Pancreas (tissue), 10 donors: ENCODE measurements at places on chromosomes 16 and 17. TPM values are rescaled to one million over a fixed set of nuclear protein-coding genes. Genes with fewer than 3 reads are reported as not detected.

The DNAH17 gene
- not detected for total RNA-seq

The KRT23 gene
- 17.7 TPM for total RNA-seq

The MARCHF10 gene
- 0.41 TPM for total RNA-seq

The CDRT15 gene
- total RNA-seq, result not detected

GRCh38 chr16:3655030-3655395, 522 bp downstream of the DNASE1 start:
- no peak for DNase-seq

GRCh38 chr16:52353249-52353648, 193.7 kb downstream of the TOX3 start:
- DNase-seq, result no peak

GRCh38 chr17:81395600-81396277, 482 bp downstream of the BAHCC1 start:
- no peak for DNase-seq

DNA sequence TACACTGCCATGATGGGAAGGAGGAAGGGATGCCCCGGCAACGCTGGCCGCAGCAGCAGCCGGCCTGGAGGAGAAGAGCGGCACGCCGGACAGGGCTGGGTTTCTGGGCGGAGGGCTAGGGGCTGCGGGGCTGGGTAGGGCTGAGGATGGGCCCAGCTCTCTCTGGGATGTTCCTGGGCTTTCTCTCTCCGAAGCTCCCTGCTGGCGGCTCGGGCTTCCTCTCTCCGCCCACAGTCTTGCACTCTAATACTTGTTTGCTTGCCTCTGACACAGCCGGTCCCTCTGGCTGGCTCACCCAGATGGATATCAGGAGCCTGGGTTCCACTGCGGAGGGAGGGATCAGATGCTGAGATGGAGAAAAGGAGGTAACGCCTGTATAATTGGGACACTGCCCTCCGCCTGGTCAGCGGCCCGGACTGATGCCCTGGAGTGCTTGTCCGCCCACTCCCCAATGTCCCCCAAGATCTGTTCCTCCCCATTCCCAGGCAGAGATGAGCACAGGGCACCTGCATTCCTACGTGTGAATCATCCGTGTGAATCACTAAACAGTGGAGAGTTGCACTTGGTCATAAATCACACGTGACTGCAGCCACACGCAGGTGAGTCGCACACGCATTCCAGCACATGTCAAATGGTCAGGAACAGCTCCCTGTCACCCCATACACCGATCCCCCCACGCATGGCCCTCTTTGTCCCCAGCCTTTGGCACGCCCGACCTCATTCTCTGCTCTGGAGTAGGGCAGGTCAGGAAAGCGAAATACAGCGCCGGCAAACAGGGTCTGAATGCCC, at the start of gene ALOXE3:
Gene ALOXE3, minus strand, starts transcription at position 535 of the 789 bp plus-strand sequence. Its CDS starts 524 bp downstream, at position 11.
- DNase-seq, result peak; percentile 76

- peak; percentile 83 for DNase-seq
These were observed 72.0 kb upstream of the KSR1 start for GRCh38 chr17:27384261-27384701.

DNA sequence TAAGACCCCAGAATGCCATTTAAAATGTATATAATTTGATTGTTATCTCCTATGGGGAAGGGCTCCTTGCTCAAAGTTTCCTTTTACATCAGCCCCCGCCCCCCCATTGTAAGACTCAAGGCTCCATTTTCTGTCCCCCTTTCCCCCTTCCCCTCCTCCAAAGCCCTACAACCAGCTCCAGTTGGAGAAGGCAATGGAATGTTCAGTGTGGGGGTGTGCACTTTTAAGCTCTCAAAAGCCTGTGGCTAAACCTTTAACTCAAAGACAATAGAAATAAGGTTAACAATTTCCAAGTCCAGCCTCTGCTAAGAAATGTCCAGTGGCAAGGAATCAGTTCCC, 114.7 kb downstream of the NOG start:
- no peak for DNase-seq
